ENCODE measurements at places on chromosomes 2 and 18.

GRCh38 chr2:24580561-24580960 is 89.5 kb downstream of the NCOA1 start:
- DNase-seq, result no peak

DNA sequence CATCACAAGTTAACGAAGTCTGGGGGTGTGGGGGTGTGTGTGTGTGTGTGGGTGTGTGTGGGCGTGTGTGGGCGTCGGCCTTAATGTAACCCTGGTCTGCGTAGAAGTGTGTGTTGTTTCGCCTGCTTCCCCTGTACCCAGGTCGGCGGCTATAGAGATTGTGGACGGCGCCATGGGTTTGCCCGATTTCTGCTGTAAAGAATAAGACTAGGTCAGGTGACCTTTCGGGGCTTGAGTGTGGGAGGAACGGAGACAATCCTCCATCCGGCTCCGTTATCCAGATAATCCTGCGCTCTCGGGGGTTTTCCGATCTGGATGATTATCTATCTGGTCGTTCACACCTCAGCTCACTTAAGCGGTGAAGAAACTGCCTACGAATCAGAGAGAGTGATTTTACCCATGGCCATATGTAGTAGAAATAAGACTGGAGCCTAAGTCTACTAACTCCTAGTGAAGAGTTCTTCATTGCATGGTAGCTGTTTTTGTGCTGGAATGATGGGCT is 543 bp downstream of the HADHB start:
- DNase-seq, result peak; percentile 45

- no peak for DNase-seq
Measured at GRCh38 chr18:10432781-10433180, 21.7 kb upstream of the APCDD1 start.

DNA sequence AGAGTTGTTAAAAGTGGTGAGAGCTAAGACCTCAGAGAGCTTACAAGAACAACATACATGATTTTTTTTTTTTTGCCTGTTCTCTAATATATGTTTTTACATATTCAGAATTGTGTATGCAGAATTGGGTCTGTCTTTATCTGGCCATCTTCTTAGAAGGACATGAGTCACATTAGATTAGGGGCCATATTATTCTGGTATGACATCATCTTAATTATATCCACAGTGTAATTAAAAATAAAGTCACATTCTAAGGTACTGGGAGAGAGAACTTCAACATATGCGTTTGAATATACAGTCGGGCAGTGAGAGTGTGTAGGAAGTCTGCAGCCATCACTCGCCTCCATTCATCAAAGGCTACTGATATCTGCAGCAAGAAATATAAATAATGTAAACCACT is 88.3 kb downstream of the DSC3 start:
- no peak for DNase-seq

- peak; percentile 88 for DNase-seq
Measured at GRCh38 chr2:238403632-238404405, 22.9 kb upstream of the ASB1 start.

- DNase-seq, result no peak
Measured at GRCh38 chr2:23330214-23330613, 54.8 kb upstream of the KLHL29 start.

DNA sequence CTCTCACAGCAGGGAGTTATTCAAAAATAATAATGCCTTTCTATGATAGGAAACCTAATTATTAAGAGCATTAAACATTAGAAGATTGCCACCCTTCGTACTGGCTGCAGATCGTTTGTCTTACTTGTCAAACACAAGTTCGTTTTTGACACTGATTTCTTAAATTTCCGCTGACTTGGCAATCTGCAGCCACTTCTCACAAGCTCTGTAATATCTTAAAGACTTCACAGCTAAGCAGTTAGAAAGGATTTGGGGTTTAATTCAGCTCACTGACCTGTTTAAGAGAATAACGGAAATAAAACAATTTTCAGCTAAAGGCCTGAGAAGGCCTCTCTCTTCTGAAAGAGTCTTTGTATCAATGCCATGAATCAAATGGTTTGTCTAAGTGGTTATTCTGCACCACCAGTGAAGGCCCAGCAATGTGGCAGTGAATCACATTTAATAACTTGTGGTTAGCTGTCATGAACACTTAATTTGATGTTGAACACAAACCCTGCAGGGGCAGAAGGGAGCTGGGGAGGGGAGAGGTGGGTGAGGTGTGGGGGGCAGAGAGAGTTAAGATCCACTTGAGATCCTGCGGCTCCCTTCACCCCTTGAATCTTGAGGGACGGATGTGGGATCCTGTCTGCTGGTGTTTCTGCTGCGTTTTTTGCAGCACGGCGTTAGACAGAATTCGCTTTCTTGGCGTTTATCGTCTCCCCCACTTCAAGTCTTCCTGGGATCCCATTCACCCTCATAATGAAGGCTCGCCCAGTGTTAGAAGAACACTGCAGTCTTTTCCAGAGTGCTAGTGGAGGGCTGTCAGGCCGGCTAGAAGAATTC is 145.4 kb upstream of the SATB2 start:
- DNase-seq, result no peak

- no peak for DNase-seq
Measured at GRCh38 chr2:62038975-62039771, 133.7 kb downstream of the COMMD1 start.

GRCh38 chr2:6103949-6104348 is 411.8 kb downstream of the SOX11 start:
- DNase-seq, result peak; percentile 75

GRCh38 chr2:123448801-123449200 is 576.3 kb upstream of the CNTNAP5 start:
- DNase-seq, result no peak

DNA sequence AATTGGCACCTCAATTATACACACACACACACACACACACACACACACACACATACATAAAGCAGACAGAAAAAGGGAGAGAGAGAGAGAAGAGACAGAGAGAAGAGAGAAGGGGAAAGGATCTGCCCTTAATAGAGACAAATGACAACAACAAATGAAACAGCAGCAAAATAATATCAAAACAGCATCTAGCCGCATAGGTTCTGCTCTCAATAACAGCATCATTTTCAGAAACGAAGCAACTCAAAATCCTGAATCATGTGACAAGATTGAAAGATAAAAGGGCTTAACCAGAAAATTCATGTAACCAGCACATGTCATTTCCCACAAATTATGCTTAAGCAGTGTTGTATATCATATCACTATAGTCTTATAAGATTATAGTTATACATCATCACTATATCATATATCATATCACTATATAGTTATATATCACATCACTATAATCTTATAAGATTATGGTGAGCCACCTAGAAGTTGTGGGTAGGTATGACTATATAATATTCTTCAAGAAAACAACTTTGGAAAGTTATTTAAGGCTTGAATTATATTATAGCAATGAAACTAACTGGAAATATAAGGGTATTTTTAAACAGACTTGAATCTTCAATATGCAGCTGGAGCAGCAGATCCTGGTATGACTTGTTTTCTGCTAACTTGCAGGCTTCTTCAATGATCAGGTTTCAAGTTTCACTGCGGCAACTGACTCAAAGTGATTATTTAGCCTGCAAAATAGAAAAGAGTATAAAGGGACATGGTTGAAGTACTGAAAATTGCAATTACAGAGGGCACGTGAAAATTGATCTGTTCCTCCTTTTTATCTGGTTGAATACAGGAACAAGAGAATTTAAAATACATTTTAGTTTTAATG is 16.1 kb upstream of the VPS54 start:
- peak; percentile 24 for DNase-seq

DNA sequence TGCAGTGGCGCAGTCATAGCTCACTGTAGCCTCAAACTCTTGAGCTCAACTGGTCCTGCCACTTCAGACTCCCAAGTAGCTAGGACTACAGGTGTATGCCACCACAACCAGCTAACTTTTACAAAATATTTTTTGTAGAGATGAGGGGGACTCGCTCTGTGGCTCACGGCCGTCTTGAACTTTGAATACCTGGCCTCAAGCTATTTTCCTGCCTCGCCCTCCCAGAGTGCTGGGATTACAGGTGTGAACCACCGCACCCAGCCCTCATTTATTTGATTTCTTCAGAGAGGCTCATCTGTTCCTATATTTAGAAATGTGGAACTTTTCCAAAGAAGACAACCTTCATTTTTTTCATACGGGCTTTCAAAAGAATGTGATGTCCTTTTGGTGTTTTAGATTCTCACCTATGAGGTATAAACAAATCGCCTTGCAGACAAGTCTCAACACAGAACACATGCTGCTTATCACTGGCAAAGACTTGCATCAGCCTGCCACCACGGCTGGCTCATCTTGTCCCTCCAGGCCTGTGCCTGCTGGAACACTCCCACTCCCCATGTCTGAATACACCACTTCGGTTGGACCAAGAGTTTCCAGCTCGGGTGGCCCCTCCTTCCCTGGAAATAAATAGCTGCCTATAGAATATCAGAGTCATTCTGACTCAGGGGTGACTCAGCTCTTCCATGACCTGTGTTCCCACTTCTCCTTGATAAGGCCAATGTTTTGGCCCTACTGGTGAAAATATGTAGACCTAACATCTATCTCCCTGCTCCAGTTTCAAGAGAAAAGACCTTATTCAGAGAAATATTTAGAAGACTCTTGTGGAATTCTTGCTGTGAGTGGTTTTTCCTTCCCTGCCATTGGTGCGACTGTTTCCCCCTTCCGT is 202.6 kb downstream of the TGIF1 start:
- DNase-seq, result peak; percentile 68

GRCh38 chr2:222504719-222505118 is 80.4 kb downstream of the SGPP2 start:
- DNase-seq, result no peak

- no peak for DNase-seq
Measured at GRCh38 chr2:62236499-62236898, 40.6 kb downstream of the B3GNT2 start.

GRCh38 chr2:152763651-152764050 is 45.2 kb downstream of the ARL6IP6 start:
- no peak for DNase-seq

GRCh38 chr2:52390651-52391050 is 1358.7 kb upstream of the NRXN1 start:
- no peak for DNase-seq

GRCh38 chr2:58636872-58637271 is 395.7 kb upstream of the FANCL start:
- DNase-seq, result no peak

DNA sequence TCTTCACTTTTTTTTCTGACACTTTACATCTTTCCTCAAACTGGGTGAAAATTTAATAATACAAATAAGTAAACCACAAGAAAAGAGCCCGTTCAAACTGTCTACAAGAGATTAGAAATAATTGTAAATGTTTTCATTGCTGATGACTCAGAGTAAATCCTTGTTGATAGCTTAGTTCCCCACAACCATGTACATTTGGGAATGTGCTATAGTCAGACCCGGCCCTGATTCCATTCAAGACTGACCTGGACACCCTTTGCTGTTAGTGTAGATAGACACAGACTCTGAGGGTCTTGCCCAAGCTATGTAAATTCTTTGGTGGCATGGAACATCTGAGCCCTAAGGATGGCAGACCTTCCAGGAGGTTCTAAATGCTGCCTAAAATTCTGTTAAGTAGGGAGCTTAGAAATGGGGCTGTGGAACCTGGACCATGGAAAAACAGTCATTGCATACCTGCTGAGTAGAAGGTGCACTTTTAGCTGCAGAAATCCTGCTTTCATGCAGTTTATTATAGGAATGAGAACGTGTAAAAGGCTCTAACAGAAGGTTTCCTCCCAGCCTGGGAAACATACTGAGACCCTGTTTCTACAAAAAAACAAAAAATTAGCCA is 3.7 kb downstream of the MALT1 start:
- DNase-seq, result no peak

DNA sequence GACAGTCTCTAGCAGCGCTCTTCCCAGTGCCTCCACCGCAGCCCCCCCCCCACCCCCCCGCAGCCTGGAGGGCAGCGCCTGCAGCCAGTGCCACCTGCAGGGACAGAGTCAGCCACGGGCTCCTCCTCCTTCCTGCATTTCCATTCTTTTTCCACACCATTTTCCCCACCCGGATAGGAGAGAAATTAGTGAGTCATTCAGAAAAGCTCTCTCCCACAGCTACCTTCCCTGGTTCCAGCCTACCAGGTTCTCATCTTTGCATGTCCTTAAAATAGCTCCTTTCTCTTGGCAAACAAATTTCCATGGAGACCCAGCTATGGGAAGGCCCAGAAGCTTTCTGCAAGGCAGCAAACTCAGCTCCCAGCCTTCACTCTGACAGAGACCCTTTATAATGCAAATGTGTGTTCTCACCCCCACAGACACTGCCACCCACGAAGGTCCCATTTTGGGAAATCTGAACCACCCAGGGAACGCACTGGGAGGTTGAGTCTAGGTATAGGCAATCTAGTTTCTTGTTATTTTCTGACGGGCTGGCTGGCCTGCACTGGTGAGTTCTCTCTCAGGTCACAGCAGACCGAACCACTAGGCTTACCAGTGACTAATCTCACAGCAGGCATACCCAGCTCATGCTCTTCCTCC is 41.8 kb upstream of the ATG16L1 start:
- no peak for DNase-seq

DNA sequence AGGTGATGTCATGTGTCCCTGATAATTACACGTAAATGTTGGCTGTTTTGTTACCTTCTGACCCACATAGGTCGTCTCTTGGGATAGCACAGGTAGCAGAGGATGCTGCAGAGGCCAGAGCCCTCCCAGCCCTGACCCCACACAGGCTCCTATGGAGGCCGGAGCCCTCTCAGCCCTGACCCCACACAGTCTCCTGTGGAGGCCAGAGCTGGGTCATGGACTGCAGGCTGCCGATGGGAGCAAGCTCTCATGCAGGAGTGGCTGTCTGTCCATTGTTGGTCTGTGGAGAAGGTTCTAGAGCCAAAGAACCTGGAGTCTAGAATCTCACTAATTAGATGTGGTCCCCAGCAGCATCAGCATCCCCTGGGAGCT is 155.5 kb downstream of the LDLRAD4 start:
- no peak for DNase-seq

DNA sequence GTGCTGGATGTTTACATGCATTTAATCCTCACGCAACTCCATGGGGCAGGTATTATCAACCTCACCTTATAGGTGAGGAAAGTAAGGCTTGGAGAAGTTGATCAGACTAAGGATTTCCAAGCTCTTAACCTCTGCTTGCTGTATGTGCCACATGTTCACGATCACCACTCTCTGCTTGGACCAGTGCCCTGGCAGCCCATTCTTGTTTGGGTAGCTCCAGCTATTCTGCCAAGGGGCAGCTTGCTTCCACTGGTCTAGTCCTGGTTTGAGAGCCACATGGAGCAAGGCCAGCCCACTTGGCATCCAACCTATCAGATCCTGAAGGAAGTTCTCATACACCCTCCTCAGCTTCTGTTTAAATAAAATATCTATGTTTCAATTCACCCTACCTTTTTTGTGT is 14.3 kb downstream of the PLB1 start:
- DNase-seq, result no peak

- peak; percentile 73 for DNase-seq
Measured at GRCh38 chr2:111946294-111947114, 48.1 kb downstream of the MERTK start.

- no peak for DNase-seq
Measured at GRCh38 chr2:233349005-233349998, 5.0 kb upstream of the DGKD start.

Data from NCI-H510A treated with DMSO at 0.1 percent for 48 hours (cell line).